Skeletal muscle cell (primary cell): ENCODE measurements at places on chromosomes 2 and 18.

GRCh38 chr2:113361051-113361450 lies 76.4 kb upstream of the ZNG1B start:
- no peak for DNase-seq

DNA sequence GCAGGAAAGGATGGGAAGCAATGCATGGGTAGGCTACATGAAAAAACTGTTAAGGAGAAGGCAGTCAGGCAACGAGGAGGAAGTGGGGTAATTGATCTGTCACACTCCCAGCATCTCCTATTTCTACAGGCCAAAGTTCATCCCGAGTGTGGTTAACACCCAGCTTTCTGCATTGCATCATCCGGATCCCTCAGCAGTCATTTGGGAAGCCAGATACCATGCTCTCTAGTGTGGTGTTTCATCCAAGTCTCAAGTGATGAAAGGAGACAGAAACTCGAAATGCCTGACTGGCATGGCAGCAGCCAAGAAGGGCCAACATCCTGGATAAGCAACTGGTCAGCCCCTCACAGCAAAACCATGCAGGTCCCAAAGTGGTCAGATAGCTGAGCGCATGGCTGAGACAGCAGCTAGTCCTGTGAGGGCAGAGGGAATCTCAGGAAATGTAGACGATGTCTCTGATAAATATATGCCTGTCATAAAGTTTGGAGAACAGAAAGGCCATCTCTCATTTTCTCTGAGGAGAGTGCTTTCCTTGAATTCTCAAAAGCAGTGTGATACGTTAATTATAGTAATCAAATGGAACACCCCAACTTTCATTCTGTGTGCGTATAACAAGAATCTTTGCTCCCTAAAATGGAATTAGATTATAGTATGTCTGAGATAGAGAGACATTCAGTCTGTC lies 24.8 kb upstream of the HNRNPA3 start:
- peak; percentile 87 for DNase-seq

GRCh38 chr2:166516712-166517303 lies 22.8 kb upstream of the SCN7A start:
- DNase-seq = no peak

GRCh38 chr2:143764261-143764660 lies 635.0 kb downstream of the ARHGAP15 start:
- no peak for DNase-seq

- no peak for DNase-seq
These were observed 38.8 kb upstream of the PMAIP1 start for GRCh38 chr18:59861009-59861408.

- DNase-seq = no peak
These were observed 51.5 kb downstream of the L3MBTL4 start for GRCh38 chr18:6363216-6363615.

DNA sequence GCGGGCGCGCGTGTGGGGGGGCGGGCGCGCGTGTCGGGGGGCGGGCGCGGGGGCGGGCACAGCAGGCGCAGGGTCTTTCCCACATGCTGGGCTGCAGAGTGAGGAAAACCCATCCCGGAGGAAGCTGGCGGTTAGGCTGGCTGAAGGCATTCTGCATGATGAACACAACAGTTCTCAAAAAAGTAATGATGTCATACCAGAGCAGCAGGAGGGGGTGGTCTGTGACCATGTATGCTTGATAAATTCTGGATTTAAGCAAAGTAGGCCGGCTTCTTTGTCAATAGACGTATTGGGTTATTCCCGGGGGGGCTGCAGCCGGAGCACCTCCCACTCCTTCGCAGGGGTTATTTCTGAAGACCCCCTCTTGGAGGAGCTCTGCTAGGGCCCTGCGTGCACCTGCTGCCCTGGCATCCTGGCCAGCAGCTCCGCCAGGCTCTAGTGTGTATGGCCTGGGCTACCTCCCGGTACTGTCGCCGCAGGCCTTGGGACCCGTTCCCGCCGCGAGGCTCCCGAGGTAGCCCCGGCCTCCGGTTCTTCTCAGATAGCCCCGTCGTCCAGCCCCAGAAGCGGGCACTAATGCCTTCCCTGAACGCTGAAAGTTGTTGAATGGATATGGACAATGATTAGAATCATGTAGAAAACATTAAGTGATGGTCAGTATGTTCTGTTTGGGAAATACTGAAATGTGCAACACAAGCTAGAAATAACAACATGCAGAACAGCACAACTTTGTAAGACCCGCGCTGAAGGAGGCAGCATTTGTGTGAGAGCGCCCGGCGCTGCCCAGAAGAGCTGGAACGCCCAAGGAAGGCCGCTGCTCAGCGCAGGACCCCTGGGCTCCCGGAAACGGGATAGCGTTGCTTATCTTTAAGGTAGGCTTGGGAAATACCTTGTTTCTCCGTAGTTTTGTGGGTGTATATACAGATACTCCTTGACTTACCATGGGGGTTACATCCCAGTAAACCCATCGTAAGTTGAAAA lies 101.4 kb upstream of the RAB6C start:
- peak; percentile 17 for DNase-seq

- no peak for DNase-seq
These were observed at the start of gene GTF2A1L for GRCh38 chr2:48617618-48618017. TSS of gene GTF2A1L (plus strand) at chr2:48617856. CDS start at chr2:48617875, 19 bp downstream.

GRCh38 chr2:117789505-117789904 lies 25.0 kb upstream of the DDX18 start:
- no peak for DNase-seq

DNA sequence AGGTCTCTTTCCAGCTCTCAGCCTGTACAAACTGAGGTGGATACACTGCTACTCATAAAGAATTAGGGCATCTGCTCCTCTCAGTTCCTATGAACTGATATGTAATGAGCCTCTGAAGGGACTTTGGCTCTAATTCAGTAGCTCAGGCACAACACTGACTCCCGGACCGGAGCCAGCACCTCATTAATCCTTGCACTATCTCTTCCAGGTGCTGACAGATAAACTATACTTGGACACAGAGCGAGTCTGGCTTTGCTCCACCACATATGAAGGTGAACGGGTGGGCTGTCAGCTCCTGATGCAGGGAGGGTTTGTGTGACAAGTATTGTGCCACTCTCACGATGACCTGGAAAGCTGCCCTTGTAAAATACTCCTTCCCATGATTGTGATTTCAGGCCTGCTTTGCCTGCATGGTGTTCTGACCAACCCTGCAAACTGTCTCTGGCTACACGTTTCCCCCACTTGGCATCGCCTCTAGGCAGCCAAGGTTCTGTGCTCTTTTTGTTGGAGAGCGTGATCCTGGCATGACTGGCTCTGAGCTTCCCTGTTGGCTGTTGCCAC lies 111.6 kb upstream of the LMAN1 start:
- DNase-seq = no peak

DNA sequence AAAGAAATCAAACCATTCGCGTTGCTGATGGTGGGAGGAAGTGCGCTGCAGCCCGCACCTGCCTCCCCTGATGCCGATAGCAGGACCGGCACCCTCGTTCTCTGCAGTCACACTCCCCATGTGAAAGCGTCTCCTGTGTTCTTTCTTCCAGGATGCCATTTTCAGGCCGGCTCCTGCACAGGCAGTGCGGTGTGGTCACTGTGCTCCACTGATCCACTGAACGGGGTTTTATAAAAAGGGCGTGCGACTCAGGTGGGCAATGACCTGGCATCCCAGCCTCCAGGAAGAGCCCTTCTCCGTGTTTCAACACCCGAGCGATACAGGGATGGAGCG lies 88.3 kb upstream of the SNTG2 start:
- no peak for DNase-seq

DNA sequence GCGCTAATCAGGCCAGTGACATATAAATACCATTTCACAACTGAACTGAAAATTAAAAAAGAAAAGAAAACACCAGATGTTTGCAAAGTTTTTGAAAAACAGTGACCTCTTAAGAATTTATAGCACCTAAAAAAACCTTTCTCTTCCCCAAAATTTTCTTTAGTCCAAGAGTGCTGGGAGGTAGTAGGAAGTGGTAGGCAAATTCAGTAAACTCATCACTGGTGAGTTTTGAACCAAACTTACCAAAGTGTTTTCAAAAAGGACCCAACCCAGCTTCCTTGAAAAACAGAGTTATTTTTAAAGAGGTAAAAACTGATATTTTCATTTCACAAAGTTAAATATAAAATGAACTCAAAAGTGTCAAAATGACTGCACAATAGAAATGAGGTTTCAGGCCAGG lies 90.4 kb downstream of the TMEM247 start:
- DNase-seq = no peak

DNA sequence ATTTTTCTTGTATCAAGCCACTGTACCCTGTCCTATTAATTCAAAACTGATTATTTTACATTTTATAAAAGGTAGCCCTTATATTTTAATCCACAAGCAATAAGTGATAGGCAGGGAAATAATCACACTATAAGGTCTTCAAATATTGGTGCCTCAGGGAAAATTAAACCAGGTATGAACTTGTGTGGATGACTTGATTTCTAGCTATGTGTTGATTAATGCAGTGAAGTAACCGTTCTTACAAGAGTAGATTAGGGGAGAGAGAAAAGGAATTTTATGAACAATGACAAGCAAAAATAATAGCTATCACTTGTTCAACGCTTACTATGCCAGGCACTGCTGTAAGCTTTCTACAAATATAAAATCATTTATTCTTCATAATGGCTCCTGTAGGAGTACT lies 199.6 kb downstream of the PTGR3 start:
- no peak for DNase-seq

DNA sequence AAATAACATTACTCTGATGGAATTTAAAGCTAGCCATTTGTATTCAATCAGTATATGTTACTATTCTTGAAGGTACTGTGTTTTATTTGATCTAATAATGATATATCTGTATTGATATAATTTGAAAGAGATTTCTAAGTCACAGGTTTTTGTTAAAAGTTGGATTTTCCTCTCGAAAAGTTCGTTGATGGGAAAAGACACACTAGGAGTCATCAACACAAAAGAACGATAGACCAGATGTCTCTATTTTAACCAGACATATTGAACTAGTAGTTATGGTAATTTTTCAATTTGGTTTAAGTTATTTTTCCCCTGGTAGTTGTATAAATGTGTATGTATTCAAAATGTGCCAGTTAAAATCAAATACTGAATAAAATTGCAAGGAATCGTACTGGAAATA lies 2.5 kb downstream of the ASXL3 start:
- no peak for DNase-seq

DNA sequence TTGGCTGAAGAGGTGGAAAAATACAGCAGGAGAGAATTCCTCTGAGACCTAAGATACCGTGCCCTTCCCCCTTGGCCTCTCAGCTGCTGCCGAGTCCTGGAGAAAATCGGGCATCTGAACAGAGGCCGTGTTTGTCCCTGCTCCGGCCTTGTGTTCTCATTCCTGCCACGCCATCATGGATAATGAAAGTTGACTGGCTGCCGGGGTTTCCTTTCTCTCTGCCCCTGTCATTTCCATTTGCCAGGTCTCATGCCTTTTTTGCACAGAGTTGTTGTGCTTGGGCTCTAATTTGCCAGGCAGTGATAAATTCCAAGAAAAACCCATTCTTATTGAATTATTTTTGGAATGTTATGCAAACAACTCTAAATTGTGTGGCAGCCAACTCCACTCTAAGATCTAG lies 496.9 kb upstream of the TNP1 start:
- no peak for DNase-seq

DNA sequence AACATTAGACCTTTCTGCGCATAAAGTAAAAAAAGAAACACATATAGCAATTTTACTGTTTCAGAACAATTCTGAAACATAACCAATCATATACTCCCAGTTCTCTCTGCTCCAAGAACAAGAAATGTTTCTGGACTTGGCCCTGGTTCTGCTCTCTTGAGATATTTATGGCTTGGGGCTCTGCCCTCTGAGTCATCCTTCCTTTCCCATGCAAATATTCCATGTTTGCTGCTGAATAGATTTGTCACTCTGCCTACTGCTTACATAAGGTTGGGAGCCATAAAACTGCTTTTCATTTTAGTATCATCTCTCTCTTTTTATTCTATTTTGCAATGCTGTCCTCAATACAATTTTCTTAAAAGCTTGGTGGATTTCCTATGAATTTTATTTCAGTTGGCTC lies 499.6 kb upstream of the ACVR2A start:
- no peak for DNase-seq

GRCh38 chr2:23215016-23215415 lies 170.0 kb upstream of the KLHL29 start:
- DNase-seq = no peak

DNA sequence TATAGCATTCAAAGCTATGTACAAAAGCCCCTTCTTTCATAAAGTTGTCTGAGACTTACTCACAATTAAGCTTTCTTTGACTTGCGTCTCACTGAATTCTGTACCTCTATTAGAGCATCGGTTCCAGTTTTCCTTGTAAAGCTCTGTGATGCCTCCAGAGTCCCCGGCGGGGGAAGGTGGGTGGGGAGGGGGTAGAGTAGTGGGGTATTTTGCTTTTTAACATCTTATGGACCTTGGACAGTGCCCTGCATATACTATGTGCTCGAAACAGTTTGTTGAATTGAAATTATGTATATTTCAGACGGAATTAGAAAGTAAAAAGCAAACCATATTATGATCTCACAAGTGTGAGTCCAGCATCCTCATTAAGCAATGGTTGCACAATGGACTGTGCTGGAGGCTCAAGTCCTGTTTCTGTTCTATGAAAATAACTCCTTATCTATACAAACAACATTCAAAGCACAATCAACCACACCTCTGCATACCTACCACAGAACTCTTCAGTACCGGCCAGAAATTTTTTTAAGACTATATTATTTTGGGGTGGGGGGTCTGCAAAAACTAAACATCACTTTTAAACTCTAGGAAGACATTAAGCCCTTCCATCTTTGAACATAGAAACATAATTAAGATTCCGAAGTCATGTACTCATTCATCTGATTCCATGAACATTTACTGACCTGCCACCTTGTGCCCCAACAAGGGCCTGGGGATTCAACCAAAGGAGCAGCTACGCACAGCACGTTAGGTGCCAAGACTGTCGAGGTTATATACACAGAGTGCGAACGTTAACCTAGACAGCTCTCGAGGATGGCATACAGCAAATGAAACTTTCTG lies 908 bp downstream of the STAT1 start:
- DNase-seq = no peak

DNA sequence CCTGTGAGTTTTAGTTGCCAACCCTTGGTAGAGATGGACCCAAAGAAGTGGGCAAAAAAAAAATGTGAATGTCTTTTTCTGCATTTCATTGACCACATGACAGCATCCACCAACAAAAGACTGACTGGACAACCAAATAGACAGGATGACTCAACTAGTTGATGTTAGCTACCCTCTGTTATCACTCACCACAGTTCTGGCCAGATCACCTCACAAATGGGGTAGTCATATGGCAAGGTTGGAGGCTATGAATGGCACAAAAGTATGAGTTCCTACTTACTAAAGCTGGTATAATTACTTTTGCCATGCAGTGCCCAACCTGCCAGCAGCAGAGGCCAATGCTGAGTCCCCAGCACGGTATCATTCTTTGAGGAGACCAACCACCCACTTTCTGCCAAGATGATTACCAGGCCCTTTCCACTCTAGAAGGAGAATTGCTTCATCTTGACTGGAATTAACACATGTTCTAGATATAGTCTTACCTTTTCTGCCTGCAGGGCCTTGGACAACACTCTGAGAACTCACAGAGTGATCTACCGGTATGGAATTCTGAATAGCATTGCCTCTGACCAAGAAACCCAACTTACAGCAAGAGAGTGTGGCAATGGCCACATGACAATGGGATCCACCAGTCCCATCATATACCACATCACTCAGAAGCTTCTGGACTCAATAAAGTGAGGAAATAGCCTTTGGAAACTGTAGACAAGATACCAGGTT lies 20.1 kb upstream of the TCF7L1 start:
- no peak for DNase-seq

- DNase-seq = no peak
These were observed 47.8 kb upstream of the CAB39 start for GRCh38 chr2:230664844-230665243.
